ENCODE measurements at places on chromosomes 2 and 18.

DNA sequence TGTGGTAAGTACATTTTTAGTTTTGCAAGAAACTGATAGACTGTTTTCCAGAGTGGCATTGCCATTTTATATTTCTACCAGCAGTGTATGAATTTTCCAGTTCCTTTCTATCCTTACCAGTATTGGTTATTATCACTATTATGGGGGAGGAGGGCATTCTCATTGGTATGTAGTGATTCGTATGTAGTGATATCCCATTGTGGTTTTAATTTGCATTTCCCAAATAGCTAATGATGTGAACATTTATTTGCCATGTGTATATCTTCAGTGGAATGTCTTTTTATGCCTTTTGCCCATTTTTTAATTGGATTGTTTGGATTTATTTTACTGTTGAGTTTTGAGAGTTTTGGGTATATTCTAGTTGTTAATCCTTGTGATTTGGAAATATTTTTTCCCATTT lies 16.9 kb downstream of the EIF5B start:
- no peak for DNase-seq

GRCh38 chr2:126885751-126886210 lies 12.9 kb upstream of the TEX51 start:
- no peak for DNase-seq

GRCh38 chr18:49459404-49460171 lies 857 bp downstream of the DYM start:
- DNase-seq, result no peak

DNA sequence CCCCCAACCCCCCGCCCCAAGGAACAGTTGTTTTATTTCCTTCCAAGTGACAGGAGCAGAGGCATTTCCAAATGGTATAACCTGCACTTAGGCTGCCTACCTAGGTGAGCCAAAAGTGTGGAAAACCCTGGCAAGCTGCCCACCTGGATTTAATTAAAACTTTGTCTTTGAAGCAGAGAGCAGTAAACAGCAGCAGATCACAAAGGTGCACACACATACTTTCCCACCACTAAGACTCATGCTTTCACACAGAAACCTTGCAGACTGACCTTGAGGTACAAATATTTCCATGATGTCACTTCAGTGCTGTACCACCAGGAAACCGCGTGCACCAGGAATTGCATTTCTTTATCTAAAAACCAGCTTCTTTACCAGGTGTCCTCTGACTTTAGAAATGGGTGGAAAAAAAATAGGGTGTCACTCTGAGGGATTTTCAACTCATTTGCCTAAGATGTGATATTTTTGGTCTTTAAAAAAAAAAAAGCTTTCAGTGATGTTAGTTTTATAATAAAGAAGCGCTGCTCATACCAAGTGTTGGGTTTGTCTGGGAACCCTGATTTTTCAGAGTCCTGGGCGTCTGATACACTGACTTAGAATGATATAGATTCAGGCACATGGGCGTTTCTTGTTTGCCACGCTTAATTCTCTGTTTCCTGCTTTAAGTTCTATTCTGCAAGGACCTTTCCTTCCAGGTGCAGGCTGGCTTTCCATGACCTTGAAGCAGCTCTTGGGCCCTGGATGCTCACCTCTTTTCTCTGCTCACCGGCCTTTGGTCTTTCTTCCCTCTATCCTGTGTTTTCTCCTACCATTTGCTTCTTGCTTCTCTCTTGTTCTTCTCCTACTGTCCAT lies 70.7 kb upstream of the BCL2L11 start:
- no peak for DNase-seq

DNA sequence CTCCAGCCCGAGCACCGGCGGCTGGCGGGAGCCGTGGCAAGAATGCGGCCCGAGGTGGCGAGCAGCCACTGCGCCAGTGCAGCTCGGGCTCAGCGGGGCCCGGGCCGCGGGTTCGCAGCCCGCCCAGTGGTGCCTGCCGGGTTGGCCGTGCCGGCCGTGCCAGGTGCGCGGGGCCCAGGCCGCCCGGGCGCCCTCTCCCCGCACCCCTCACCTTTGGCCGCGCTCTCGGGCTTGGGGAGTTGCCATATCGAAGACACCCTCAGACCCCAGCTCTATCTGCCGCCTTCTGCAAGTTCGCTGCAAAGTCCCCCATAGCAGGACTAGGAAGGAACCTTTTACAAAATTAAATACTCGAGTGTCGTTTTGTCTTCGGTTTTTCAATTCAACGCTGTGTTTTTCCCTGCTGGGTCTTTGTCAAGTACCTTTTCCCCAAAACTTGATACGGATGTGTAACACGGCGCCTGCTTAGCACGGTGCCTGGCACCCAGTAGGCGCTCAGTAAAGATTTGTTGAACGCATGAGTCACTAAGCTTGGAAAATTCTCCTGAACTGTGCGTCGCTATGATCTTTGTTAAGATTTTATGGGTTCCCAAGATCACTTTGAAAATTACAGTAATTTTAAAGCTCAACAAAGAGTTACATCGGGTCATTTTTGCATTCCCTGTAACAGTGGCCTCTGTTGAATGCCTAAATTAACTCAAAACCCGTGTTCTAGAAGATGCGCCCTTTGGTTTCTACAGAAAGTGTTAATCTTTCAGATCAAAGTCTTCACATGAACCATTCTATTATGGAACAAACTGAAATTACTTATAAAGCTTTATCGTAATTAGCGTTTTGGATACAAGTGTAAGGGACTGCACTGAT lies 750 bp downstream of the STRADB start:
- DNase-seq, result no peak

GRCh38 chr18:8322486-8322885 lies 286.8 kb upstream of the RAB12 start:
- DNase-seq, result no peak

- no peak for DNase-seq
These were observed 288.9 kb downstream of the ZNF385B start for GRCh38 chr2:179572544-179572943.

GRCh38 chr18:75723521-75724340 lies 296.2 kb upstream of the SMIM21 start:
- no peak for DNase-seq

DNA sequence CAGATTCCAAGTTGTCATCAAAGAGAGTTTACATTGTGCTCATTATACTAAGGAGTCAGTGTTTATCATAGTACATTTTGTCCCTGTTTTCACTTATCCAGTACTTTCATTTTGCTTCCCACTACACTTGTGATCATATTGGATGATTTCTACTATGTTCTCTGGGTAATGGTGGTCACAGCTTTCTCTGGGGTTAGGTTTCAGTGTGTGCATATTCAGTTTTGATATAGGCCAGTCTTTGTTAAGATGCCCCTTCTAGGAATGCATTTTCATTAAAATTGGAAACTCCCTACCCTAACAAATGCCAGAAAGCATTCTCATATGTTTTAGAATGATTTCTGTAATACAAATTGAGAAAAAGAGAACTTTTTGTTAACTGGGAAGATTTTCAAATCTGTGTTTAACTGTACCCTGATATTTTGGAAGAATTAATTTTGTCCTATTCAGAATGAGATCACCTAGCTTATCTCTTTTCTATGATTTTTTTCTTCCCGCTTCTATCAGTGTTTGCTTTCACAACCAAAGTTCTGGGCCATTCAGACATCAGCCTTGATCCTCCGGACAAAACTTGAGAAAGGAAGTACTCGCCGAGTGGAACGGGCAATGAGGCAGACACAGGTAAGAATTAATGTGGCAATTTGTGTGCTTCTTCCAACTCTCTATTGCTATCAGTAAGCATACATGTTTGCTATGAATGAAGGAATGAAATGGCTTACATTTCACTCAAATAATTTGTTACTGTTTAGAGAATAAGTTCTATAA lies 74.6 kb downstream of the TTC27 start:
- no peak for DNase-seq

DNA sequence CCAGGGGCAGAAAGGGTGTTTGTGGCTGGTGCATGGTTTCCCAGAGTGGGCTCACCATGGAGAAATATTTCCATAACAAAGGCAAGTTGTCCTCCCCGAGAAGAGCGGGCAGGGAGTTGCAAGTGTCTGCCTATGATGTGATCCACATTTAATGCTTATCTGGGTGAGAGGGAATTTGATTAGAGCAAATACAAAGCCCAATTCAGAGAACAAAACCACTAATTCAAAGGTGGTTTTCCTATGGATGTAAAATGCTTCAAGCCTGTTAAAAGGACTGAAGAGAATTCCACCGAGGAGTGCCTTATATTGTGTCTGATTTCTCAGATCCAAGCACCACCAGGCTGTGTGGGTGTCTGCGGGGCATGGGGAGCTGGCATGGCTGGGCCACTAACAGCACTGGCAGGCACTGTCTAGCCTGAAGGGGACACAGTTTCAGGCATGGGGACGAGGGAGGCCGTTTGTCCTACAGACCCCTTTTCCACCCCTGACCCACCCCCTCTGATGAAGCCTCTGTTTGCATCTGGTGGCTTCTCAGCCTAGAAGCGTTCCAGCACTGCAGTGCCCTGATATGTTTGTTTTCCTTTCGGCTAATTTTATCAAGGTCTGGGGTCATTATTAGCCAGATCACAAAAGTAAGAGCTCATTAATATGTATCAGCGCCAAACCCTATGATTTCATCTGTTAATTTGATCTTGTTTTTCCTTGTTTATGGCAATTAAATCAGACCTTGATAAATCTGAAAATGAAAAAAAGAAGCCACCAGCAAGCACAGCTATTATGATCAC lies 357.3 kb downstream of the HRH4 start:
- DNase-seq, result no peak

GRCh38 chr2:223052548-223053483 lies 826 bp downstream of the KCNE4 start:
- no peak for DNase-seq

GRCh38 chr2:168328421-168328820 lies 81.0 kb upstream of the STK39 start:
- no peak for DNase-seq

GRCh38 chr18:12248926-12249720 lies 5.0 kb upstream of the CIDEA start:
- no peak for DNase-seq

DNA sequence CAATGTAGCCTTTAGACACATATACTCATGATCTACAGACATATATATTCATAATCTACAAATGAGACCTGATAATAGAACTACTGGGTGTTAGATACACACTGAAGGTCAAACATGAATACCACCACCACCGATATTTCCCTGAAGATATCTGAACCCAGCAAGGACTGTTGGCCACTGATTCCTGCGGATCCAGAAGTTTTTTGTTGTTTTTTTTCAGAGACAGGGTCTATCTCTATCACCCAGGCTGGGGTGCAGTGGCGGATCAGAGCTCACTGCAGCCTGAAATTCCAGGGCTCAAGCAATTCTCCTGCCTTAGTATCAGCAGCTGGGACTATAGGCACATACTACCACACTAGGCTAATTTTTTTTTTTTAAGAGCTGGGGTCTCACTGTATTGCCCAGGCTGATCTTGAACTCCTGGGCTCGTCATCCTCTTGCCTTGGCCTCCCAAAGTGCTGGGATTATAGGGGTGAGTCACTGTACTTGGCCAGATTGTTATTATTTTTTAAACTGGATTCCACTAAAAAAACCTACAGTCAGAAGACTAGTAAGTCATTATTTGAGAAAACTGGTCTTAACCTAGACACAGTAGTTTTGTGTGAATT lies 1.8 kb downstream of the METTL5 start:
- no peak for DNase-seq

GRCh38 chr2:33528441-33528950 lies 52.0 kb downstream of the RASGRP3 start:
- DNase-seq, result no peak

DNA sequence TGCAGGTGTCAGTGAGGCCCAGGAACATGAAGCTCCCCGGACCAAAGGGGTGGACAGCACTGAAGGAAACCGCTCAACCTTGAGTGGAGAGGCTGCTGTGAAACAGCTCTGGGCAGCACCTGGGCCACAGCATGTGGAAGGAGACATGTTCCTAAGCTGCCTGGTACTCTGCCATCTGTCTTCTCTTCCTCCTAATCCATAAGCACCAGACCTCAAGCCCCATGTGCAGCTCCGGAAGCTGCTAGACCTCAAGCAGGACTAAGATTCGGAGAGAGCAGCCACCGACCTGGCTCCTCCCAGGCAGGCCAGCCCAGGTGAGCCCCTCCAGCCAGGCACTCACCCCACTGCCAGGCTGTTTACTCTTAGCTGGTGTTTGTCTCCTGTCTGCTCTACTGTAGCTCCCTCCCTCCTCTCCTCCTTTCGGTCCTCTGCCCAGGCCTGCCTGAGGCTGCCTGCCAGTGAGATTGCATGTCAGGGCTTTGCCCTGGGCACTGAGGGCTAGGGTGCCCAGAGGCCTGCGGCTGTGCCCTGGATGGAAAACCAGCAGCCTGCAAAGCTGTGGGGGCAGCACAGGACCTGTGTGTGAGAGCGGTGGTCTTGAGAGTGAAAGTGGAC lies 53.7 kb downstream of the BCL11A start:
- DNase-seq, result no peak

- no peak for DNase-seq
These were observed 186.6 kb downstream of the NEDD4L start for GRCh38 chr18:58230438-58231179.

DNA sequence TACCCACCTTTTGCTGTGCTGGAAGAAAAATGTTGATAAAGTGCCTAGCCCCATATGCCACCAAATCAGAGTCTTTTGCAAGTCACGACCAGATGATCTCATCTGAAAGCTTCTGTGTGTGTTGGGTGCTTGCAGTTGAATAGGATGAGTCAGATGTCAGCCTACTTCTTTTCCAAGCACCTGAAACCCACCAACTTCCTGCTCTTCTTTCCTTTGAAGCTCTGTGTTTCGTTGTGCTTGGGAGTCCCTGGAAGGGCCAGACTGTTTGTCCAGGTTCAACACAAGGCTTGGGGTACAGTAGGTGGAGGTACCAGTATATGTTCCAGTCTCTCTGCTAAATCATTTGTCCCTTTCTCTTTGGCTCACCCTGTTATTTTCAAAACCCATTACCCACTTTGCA lies 36.8 kb upstream of the LCLAT1 start:
- no peak for DNase-seq

DNA sequence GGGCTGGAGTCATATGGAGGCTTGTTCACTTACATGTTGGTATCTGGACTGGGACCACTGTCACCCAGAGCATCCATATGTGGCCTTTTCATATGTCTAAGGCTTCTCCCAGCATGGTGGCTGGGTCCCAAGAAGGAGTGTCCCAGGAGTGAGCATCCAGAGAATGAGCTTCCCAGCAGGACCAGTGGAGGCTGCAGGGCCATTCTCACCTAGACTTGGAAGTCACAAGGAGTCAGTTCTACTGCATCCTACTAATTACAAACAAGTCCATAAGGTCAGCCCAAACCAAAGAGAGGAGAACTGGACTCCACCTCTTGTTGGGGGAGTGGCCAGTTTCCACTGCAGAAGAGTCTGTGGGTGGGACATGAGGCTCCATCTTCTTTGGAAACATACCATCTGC lies 5.1 kb upstream of the TEX51 start:
- DNase-seq, result no peak

- no peak for DNase-seq
These were observed 45.6 kb upstream of the ZC3H15 start for GRCh38 chr2:186440506-186440905.

- DNase-seq, result no peak
These were observed 67.0 kb downstream of the SOCS6 start for GRCh38 chr18:70355620-70356385.
